ENCODE measurements at places on chromosomes 5 and 9.

DNA sequence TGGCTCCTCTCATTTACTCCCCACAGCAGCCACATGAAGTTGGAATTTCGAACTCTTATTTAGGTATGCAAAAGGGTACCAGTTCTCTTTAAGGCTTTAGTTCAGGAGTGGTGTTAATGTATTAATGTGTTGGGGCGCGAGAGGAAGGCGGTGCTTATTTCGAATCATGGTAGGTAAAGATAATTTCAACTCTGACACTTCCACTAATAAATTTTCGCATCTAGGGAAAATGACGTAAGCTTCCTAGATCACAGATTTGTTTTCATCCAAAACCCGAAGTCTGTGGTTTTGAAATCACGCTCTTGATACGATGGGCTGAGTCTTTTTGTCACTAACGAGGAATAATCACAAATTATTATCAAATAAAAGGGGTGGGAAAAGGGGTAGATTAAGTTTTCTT lies 681 bp downstream of the PPWD1 start:
- peak; percentile 11 for DNase-seq

DNA sequence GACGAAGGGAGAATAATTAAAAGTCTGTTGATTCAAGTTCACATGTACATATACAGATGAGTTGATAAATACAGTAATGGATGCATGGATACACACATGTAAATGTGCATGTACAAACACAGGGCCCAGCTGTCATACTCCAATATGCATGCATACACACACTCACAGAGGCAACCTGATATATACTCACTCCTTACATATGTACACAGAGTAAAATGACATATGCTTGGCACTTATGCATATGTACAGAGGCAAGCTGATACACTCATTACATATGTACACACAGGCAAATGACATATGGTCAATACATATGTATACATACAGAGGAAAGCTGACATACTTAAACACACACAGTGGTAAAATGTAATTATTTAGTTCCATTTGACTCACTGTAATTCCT lies 7.2 kb upstream of the TMEFF1 start:
- DNase-seq = no peak

DNA sequence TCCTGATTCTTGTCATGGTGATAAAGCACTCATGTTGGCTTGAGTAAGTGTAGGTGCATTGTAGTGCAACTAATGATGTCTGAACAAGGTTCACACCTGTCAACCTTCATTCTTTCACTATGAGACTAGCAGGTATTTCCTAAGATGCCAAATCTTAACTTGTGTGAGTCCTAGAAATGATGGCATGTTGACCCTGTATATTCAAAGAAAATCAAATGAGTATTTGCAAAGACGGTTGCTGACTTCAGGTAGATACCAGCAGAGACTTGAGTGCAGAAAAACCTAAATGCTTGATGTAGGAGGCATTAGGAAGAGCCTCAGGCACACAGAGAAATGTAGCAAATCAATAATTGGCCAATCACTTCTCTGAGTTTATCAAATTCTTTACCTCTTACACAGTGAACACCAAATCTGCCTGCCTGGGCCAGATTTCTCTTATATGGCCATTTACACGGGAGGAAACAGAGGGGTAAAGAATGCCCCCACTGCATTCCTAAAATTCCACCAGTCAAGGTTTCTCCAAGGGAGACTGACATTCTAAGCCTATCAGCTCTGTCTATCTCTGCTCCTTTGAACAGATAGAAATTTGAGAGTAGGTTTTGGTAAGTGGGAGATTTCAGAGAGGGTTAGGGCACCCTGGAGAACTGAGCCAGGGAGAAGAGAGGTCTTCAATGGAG lies 488.6 kb upstream of the WWC1 start:
- DNase-seq = peak; percentile 29

GRCh38 chr9:93380410-93381060 lies 71.0 kb upstream of the FAM120A start:
- DNase-seq = no peak

All from renal cortical epithelial cell (primary cell).